NCI-H1105 (cell line): ENCODE measurements at places on chromosomes 6 and 20.

DNA sequence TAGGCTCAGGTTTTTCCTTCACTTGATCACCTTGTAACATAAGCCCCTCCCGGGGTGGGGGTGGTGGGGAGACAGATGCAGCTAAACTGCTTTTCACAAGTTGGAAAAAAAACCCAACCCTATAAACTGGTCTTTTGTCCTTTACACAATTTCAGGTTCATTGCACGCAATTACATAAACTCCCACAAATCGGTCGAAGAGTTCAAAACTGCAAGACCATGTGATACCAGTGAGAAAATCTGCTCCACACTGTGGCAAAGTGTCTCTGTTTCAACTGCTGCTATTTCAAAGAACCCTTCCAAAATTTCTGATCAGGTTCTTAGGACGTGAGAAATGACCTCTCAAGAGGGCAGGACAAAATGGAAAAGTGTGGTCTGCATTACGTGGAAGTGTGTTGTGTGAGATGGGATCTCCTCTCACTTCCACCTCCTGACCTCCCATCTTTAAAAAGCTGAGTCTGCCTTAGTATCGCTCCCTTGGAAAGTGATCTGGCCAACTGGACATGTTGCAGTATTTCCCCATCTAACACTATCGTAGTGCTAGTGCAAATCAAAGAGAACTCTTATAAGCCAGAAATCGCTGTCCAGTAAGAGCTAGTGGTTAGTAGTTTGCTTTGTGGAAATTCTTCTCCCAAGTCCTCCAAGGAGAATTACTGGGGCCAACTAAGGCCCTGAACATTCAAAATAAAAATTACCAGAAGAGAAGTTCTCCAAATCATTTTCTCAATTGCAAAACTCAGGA lies 60.1 kb downstream of the PRND start:
- no peak for DNase-seq

DNA sequence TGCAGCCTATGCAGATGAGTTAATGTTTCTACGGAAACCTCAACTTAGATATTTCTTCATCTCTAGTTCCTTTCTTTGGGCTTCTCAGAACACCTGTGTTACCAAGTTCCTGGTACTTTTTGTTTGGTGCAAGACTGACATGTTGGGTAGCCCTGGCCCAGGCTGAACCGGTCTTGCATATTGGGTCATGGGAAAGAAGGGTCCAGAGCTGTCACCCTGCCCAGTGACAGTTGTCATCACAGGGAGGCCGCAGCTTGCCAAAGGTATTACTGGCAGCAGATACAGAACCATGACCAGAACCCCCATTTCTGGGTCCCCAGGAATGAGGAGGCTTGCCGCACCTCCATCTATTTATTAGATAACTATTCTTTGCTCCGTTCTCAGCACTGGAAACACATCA lies 40.2 kb downstream of the PDYN start:
- DNase-seq, result no peak

- DNase-seq, result no peak
Measured at GRCh38 chr20:951384-952169, 35.4 kb upstream of the ANGPT4 start.

GRCh38 chr20:63055575-63056235 lies 48.9 kb upstream of the BHLHE23 start:
- no peak for DNase-seq

DNA sequence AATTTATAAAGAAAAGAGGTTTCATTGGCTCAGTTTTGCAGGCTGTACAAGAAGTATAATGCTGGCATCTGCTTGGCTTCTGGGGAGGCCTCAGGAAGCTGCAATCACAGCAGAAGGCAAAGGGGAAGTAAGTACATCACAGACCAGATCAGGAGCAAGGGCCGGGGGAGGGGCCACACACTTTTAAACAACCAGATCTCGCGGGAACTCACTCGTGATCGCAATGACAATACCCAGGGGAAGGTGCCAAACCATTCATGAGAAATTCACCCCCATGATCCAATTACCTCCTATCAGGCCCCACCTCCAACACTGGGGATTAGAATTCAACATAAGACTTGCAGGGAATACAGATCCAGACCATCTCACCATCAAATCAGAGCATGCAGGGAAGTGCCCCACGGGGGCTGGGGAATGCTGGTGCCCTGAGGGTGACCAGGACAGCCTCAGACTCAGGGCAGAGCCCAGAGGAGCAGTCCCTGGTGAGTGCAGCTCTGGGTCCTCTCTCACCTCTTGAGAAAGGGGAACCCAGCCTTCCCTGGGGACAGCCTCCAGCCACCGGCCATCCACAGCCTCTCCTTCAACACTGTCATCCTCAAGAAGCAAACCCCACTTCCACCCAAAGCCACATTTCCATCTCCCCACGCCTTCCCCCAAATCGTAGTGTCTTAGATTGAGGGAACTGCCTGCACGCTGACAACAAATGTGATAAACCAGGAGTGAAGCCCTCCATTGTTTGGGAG lies 80.7 kb downstream of the ANKRD60 start:
- DNase-seq, result no peak

DNA sequence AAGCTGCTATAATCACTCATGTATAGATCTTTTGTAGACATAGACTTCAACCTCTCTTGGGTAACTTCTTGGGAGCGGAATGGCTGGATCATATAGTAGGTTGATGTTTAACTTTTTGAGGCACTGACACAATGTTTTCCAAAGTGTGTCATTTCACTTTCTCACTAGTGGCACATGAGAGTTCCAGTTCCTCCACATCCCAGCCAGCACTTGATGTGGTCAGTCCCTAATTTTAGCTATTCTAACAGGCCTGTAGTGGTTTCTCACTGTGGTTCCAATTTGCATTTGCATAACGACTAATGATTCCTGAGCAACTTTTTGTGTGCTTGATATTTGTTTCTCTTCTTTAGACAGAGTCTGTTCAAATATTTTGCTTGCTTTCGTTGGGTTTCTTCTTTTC lies 221.3 kb downstream of the DLL1 start:
- DNase-seq, result no peak

- DNase-seq, result no peak
Measured at GRCh38 chr6:166424431-166424830, 41.7 kb upstream of the MPC1 start.

DNA sequence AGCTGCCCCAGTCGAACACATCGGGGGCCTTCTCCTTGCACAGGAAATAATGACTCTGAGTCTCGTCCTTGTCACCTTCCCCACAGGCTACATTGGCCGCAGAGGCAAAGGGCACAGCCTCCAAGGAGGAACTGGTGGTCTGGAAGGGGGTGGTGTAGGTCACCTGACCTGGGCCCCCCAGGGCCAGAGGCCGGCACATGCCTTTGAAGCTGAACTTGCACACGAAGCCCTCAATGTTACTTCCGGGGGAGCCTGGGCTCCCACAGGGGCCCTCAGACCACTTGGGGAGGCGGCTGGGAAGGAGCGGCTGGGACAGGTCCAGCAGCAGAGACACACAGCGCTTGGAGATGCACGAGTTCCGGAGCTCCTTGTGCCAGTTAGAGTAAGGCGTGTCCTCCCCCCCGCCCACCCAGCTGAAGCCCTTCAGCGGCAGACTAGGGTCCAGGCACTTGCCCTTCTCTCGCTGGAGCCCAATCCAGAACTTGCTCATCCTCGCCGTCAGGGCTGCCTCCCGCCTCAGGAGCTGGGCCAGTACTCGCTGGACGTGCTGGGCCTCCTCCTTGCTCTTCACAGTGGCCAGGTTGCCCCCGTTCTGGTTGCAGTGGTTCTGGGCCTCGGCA lies 578 bp downstream of the CD93 start:
- no peak for DNase-seq

DNA sequence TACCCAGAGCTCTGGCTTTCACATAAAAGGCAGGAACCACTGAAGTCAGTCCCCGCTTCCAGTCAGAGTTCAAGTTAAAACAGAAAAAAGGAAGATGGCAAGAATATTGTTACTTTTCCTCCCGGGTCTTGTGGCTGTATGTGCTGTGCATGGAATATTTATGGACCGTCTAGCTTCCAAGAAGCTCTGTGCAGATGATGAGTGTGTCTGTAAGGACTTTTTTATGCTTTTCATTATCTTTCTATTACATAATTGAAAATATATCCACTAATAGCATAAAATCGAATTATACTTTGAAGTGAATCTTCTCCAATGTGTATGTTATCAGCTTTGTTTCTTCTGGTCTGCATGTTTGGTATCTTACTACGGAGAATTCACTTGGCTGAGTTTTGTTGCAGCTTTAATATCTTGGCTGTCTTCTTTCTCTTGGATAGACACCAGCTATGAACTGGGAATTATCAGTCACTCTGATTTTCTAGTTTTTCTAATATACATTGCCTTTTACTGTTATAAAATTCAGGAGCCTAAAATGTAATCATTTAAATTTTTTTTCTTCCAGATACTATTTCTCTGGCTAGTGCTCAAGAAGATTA lies at the start of gene OTOR:
Gene OTOR (plus strand): TSS at position 51 of the 593 bp plus-strand sequence. CDS start 44 bp downstream, at position 95.
- DNase-seq, result no peak

DNA sequence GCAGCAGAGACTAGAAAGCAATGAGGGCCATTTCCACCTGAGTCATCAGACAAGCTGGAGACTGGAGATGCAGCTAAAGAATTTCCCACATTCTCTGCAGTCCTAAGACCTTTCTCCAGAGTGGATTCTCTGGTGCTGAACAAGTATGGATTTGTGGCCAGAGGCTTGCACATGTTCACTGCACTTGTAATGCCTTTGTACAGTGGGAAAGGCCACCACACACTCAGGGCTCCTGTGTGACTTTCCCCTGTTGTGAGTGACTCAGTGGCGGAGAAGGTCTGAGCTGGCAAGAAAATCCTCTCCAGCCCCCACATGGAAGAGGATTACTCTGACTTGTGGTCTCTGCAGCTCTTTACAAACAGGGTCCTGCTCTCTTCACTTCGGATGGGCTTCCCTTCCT lies 192.3 kb downstream of the C6orf118 start:
- no peak for DNase-seq

DNA sequence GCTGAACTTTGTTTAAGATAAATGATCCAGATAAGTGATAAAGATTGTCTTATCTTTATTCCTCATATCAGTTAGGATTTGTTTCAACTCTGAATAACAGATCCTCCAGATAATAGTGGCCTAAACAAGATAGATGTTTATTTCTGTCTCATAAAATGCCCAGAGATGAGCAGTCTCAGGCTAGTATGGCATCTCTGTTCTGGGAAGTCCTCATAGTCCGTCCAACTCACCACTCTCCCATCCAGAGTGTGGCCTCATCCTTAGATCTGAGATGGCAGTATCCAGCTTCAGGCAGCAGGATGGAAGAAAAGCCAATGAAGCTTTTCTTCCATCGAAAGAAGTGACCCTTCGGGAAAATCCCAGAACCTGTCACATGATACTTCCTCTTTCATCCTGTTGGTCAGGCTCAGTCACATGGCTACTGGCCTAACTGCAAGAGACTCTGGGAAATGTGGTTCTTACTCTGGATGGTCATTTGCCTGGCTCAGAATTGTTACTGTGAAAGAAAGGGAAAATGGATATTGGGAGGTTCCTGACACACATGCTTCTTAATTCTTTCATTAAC lies 29.4 kb upstream of the TAGAP start:
- no peak for DNase-seq

DNA sequence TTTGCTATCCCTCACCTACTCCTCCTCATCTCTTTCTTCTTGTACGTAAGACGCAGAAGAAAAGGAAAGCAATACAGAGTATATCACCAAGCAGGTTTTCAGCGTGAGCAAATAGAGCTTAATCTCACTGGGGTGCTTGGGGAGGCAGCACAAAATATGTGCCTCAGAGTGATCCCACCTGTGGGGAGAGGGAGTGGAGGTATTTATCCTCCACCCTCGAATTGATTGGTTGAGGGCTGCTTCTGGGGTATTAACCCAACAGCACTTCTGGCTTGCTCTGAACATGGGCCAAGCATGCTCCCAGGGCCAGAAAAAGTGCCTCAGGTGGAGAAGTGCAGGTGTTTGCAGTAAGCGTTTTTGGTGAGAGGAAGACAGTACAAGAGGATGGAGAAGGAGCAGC lies 78.5 kb upstream of the EYA2 start:
- DNase-seq, result no peak

DNA sequence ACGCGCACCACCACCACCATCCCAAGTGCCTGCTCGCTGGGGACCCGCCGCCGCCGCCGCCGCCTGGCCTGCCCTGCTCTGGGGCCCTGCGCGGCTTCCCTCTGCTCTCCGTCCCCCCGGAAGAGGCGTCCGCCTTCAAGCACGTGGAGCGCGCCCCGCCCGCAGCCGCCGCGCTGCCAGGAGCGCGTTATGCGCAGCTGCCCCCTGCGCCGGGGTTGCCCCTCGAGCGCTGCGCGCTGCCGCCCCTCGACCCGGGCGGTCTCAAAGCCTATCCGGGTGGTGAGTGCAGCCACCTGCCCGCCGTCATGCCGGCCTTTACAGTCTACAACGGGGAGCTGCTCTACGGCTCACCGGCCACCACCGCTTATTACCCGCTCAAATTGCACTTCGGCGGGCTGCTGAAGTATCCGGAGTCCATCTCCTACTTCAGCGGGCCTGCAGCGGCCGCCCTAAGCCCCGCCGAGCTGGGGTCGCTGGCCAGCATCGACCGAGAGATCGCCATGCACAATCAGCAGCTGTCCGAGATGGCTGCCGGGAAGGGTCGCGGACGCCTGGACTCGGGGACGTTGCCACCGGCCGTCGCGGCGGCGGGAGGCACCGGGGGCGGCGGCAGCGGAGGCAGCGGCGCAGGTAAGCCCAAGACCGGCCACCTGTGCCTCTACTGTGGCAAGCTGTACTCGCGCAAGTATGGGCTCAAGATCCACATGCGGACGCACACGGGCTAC lies 7.2 kb downstream of the PRDM13 start:
- no peak for DNase-seq

GRCh38 chr6:12345694-12346058 lies 55.5 kb downstream of the EDN1 start:
- no peak for DNase-seq

DNA sequence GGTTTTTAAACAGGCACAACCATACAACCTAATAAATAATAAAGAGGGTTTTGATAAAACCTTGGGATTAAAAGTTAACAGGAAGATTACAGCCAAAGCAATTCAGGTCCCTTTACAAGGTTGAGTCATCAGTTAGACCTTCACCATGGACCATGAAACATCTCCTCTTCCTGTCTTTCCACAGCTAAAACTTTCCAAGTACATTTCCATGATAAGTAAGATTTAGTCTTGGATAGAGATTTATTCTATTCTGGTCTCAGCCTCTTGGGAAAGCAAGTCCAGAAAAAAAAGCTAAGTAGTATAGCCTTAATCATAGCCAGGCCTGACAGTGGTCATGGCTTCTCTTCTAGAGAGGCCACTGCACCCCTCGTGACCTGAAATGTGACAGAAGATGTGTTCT lies 2.9 kb upstream of the PRSS35 start:
- no peak for DNase-seq

- DNase-seq, result no peak
Measured at GRCh38 chr6:121760745-121761144, 325.3 kb downstream of the GJA1 start.

- DNase-seq, result no peak
Measured at GRCh38 chr6:124796464-124796970, 165.7 kb upstream of the RNF217 start.

GRCh38 chr6:74408844-74409243 lies 712.8 kb downstream of the CD109 start:
- no peak for DNase-seq

DNA sequence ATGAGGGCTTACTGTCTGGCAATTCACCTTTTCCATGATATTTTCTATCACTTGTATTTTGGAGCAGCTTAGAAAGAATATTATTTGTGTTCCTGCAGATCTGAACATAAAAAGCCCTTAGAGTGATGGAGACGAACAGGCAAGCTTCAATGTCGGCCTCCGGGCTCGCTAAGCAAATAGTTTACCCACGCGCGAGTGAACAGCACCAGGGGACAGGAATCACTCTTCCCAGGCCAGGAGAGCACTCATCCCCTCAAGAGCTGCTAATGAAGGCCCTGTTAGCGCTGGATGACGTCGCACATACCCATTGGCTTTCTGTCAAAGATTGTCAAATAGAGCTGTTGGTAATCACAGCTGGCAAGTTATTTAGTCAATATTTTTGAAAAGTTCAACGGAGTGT lies 395.7 kb downstream of the ZFAND3 start:
- peak; percentile 10 for DNase-seq
